GM03348 (cell line): ENCODE measurements at places on chromosomes 11 and 22.

- DNase-seq: no peak
These were observed 1340.7 kb downstream of the LRRC4C start for GRCh38 chr11:40118780-40119179.

DNA sequence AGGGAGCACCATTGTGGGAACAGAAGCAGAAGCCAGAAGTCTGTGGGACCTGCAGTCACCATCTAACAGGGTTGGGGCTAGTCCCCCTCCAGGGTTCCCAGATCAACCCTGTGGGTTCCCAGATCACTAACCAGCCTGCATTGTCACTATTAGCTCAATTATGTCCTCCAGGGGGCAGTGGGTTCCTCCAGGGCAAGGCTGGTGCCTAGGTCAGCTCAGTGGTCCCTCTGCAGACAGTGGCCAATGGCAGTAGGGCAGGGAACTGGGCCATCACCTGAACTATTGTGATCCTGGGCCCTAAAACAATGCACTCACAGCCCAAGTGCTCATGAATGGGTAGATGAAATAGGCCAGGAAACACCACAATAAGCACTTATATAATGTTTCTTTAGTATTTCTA is 18.8 kb upstream of the PRSS23 start:
- no peak for DNase-seq

DNA sequence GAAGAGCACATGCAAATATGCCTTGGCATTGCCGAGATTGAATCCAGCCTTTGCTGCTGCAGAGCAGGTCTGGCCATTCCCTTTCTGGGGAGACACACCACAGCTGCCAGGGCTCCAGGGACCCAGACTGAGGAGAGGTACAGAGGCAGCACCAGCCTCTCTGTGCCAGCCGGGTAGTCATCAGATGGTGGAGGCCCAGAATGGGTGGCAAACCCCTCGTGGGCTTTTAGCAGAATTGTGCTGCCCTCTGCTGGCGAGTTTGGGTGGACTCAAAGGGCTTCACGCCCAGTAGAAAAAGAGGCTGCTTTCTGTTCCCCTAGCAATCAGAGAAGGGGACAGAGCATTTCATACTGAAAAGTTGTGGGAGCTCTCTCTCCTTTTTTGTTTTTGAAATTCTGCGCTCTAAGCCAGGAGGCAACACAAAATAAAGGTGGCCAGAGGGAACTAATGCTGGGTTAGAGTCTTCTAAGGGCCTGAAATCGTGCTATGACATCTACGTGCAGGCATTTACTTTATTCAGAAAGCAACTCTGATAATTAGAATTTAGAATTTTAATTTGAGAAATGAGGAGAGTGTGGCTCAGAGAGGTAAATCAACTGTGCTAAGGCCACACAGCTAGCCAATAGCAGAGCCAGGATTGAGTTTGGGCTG is 158.8 kb upstream of the NAV2 start:
- DNase-seq: peak; percentile 87

- no peak for DNase-seq
These were observed 29.0 kb downstream of the NECTIN1 start for GRCh38 chr11:119700030-119700429.

GRCh38 chr11:103842795-103843194 is 193.6 kb upstream of the DDI1 start:
- DNase-seq: peak; percentile 49

GRCh38 chr11:118145285-118146227 is 7.1 kb downstream of the SCN4B start:
- peak; percentile 94 for DNase-seq

- no peak for DNase-seq
These were observed 71.0 kb downstream of the RBFOX2 start for GRCh38 chr22:35957589-35957988.

DNA sequence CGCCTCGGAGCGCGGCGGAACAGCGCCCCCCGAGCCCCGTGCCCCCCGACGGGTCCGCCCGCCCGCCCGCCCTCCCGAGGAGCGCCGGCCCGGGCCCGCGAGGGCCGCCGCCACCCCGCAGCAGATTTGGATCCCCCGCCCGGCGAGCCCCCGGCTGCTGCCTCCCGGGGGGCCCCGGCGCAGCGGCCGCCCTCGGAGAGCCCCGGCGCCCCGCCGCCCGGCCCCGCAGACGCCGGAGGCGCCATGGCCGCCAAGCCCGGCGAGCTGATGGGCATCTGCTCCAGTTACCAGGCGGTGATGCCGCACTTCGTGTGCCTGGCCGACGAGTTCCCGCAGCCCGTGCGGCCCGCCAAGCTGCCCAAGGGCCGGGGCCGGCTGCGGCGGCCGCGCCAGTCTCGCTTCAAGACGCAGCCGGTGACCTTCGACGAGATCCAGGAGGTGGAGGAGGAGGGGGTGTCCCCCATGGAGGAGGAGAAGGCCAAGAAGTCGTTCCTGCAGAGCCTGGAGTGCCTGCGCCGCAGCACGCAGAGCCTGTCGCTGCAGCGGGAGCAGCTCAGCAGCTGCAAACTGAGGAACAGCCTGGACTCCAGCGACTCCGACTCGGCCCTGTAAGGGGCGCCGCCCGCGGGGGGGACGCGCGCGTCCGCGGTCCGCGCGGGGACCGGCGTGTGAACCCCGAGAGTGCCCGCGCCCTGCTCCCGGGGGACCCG is 380 bp downstream of the C11orf96 start:
- DNase-seq: peak; percentile 48

GRCh38 chr11:30578406-30578805 is 7.7 kb downstream of the MPPED2 start:
- no peak for DNase-seq

DNA sequence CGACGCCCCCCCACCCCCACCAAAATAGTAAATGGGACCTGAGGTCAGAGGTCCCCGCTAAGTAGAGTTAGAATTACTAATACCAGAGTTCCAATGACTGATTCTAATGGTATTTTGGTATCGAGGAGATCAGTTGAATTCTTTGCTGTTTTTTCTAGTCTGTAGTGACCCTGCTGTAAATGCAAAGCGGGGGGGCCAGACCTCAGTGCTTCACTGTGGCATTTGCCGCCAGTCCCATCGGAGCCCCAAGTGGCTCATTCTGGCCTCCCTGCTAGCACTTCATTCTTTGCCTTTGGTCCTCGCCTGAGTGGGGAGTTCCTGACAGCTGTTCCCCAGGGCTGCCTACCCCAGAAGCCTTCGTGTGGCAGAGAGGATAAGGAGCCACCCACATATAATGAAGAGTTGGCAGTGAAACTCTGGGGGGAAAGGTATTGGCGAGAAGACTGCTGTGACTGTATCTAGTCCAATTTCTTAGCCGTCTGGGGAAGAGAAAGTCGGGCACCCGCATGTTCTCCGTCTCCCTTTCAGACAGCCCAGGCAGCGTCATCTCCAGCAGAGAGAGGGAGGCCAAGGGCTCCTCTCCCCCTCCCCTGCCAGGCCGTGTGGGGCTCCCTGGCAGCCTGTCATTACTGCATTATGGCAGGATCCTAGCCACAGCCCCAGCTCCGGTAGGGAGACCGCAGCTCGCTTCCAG is 19.4 kb upstream of the CABP7 start:
- DNase-seq: peak; percentile 44

- no peak for DNase-seq
These were observed 519.6 kb downstream of the METTL15 start for GRCh38 chr11:28627690-28628255.

DNA sequence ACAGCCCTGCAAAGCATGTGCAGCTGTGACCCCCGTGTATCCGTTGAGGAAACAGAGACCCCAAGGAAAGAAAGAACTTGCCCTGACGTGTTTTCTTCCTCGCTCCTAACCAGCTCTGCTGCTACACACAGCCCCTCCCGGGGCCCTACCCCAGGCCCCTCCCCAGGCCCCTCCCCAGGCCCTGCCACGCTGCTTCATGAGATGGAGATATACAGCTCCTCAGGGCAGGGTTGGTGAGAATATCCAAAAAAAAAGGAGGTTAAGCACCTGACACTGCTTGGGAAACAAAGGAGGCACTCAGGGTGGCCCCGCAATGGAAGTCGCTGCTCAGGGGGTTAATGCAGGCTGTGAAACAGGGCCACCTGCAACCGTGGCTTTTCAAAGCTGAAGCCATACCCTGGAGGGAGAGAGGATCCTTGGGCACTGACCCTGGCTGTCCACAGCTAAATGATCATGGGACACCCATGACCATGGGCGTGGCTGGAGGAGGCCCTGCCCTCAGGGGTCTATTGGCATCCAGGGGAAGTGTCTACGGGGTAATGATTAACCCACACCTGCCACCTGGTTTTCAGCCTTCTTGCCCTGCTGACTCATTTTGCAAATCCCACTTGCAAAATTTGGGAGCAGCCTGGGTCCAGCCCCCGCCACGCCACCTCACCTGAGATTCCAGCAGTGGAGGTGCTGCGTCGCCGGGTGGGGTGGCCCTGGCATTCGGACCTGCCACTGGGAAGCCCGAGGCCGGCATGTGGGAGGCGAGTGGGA is 112.1 kb upstream of the ANO1 start:
- no peak for DNase-seq

GRCh38 chr11:61327669-61328071 is 5.2 kb downstream of the DDB1 start:
- DNase-seq: peak; percentile 55

DNA sequence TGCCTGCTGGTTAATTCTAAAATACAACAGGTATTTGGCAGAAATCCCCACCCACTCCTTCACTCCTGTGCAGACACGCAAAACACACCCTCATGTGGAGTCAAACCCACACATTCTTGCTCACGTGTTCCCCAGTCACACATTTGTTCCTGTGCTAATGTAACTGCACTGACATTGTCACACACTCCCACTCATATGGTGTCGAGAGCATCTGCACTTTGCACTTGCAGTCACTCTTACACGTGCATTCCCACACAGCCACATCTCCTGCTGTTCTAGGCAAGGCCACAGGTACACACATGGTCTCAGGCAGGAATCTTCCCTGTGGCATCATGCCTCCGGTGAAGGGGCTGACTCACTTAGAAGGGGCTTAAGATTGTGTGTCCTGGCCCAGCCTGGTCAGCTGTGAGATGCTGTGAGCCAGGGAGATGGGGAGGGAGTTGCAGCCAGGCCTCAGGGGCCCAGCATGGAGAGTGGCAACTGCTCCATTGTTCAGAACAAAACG is 395.0 kb downstream of the TENM4 start:
- no peak for DNase-seq

DNA sequence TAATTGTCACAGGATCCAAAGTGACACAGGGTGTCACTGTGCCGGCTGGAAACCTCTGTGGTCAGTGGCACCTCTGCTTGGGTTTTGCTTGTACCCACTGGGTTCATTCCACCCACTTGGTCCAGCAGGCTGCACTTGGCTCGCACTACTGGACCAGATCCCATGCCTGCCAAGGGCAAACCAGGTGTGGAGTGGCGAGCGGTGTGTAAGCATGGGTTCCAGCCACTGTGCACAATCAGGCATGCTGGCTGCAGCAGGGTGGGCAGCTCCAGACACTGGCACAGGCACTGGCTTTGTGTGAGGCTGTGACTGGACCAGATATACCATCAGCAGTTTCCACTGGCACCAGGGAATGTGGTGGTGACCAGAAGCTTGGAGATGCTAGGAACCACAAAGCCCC is 261.4 kb downstream of the KCNA4 start:
- no peak for DNase-seq

DNA sequence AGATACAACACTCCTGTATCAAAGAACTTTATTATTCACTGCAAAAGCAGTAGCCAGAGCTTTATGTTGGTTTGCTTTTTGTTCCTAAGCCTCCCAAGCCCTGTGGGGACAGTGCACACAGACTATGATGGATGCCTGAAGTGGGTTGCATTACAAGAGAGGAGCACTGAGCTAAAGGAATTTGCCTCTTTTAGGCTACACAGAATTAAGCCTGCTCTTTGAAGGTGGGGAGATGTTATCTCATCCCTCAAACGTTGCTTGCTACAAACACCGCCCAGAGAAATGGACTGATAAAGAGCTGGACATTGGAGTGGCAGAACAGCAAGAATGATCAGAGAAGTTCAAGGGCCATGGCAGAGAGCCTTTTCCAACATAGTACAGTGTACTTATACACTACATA is 2.5 kb upstream of the POGLUT3 start:
- DNase-seq: no peak

GRCh38 chr11:86741484-86741835 is 58.9 kb upstream of the PRSS23 start:
- DNase-seq: no peak

DNA sequence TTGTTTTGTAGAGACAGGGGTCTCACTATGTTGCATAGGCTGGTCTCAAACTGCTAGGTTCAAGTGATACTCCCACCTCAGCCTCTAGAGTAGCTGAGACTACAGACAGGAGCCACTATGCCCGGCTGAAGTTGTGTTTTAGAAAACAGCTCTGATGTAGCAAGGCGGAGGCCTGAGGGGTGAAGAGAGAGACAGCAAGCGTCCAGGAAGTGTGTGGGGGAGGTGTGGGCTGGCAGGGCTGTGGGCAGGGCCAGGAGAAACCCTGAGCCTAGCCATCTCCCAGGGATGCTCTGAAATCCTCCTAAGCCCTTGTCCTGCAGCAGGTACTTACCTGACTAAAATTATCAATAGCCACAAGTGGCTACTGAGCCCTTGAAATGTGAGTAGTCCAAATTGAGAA is 16.1 kb upstream of the RPS3 start:
- no peak for DNase-seq
